T-helper 1 cell (primary cell): ENCODE measurements at places on chromosomes 5 and 9.
A peak's percentile ranks its signal among the peaks of the same experiment; 100 is the strongest.

DNA sequence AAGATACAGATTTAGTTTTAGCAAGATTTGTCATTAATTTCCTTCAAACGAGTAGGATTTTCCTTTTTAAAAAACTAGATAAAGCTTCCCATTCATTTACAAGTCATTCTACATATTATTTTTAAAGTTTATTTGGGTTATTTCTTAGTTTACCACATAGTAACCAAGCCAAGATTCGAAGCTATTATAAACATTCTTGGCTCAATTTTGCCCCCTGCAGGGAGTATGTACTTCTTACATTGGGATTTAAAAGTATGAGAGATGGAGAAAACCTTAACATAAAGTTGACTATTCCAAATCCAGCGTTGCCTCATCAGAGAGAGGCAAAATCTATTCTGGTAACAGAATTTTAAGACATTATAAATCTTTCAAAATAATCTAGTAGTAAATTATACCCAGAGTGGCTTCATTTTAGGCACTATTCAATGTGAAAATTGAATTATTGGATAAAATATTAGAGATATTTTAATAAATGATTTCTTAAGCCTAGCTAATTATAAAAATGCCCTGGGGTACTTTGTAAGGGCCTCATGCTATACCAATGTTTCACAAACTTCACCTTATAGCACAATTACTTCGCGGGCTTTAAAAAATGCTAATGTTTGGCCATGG, 39.1 kb downstream of the FBN2 start:
- DNase-seq, result no peak

GRCh38 chr9:82720515-82720914, 342.4 kb downstream of the RASEF start:
- DNase-seq, result no peak

DNA sequence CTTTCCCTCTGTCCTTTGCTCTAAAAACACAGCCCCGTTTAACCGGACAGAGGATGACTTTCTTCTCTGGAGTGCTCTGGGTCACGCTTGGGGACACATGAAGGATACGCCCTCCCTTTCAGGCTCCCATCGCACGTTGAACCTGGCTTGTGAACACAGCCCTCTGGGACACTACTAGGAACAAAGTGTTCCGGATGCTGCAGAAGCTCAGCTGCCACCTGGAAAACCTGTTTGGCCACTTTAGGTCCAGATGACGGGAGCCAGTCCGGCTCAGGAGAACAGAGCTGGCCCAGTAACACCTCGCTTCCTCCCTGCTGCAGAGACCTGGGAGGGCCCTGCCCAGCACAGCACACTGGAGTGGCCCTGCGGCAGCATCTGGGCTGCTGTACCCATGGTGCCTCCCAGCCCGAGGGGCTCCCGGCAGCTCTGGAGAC, 60.1 kb downstream of the GADD45G start:
- no peak for DNase-seq

- no peak for DNase-seq
Observed at GRCh38 chr5:53972314-53972713, 338.1 kb downstream of the ARL15 start.

- no peak for DNase-seq
Observed at GRCh38 chr9:137516144-137516917, 33.9 kb downstream of the PNPLA7 start.

DNA sequence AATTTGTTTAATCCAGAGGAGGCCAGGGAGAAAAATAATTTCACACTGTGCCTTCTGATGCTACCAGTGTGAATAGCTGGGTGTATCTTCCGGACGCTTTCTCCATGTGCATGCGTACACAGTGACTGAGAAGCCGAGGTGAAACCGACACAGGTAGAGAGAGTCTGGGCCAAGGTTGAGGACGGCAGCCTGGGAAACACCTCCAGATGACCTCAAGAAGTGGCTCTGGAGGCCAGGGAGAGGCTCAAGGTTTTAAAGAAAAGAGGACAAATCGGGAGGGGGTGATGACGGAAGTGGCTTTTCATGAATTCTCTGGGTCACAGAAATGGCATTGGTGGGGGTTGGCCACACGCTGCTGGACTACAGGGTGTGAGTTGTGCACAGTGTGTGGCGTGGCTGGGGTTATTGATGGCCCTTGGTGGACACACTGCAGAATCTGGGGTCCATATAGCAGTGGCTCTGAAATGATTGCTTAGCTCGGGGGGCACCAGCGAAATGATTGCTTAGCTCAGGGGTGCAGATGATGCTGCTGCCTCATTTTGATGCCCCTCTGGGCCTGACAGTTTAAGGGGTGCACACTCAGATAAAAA, 34.1 kb upstream of the LRRC14B start:
- no peak for DNase-seq

GRCh38 chr5:111231119-111231518, 6.9 kb downstream of the CAMK4 start:
- DNase-seq, result no peak

- no peak for DNase-seq
Observed at GRCh38 chr5:135400866-135401265, 1.8 kb upstream of the MACROH2A1 start.

DNA sequence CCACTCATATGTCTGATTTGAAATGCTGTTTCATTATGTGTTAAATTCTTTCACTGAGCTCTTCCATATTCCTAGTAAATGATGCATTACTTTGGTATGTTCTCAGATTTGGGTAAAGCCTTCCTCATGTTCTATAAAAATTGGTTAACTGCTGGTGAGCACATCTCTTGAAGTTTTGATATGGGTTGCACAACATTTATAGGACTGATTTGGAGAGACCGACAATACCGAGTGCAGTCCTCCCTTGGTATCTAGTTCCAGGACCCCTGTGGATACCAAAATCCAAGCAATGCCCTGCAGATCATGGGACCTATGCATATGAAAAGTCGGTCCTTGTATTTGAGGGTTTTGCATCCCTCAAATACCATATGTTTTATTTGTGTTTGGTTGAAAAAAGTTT, 37.8 kb downstream of the WDR36 start:
- no peak for DNase-seq

- DNase-seq, result no peak
Observed at GRCh38 chr5:114448481-114448880, 86.6 kb downstream of the KCNN2 start.

GRCh38 chr5:141492168-141492885, 3.4 kb downstream of the PCDHGC5 start:
- DNase-seq, result no peak

- DNase-seq, result no peak
Observed at GRCh38 chr9:84755380-84755779, 85.9 kb downstream of the NTRK2 start.

GRCh38 chr9:131835151-131835910, 95.5 kb upstream of the RAPGEF1 start:
- DNase-seq, result no peak

GRCh38 chr9:33438926-33439680, 8.3 kb downstream of the AQP3 start:
- no peak for DNase-seq

- no peak for DNase-seq
Observed at GRCh38 chr5:154534457-154535050, 56.5 kb upstream of the HAND1 start.

- DNase-seq, result no peak
Observed at GRCh38 chr5:11894992-11895391, 9.3 kb downstream of the CTNND2 start.

DNA sequence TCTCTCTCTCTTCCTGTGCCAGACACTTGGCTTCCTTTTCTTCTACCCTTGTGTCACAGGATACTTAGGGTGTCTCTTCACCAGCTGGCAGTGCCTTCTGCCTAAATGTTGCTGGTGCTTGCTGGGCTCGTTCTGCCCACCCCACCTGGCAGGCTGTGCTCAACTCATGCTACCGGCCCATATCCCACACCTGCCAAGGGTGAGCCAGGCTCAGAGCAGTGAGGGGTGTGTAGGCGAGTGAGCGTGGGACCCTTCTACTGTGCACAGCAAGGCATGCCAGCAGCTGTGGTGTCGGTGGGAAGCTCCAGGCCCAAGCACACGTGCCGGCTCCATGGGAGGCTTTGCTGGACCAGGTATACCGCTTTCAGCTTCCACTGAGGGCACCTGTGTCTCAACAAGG, 1626.7 kb upstream of the ACO1 start:
- DNase-seq, result no peak

- no peak for DNase-seq
Observed at GRCh38 chr5:37506722-37507121, 127.6 kb downstream of the WDR70 start.

GRCh38 chr9:73869264-73869663, 627.9 kb upstream of the RORB start:
- DNase-seq, result no peak

- DNase-seq, result no peak
Observed at GRCh38 chr5:39231705-39232525, 12.6 kb upstream of the FYB1 start.

DNA sequence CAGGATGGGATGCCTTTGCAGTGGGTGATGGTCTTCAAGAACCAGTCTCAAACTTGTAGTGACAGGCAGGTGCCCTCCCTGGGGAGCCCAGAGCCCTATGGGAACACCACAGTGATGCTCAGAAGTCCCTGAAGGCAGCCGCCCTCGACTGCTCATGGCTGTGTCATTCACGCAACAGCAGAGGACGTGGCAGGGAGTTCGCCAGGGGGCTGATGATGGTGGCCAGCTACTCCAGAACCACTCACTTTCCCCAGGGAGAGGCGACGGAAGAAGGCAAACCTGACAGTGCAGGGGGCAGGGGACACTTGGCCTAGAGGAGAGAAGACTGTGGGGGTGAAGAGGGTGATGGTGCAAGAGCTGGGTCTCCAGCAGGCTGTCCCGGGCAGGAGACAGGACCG, 4.0 kb downstream of the IL13 start:
- DNase-seq, result no peak

DNA sequence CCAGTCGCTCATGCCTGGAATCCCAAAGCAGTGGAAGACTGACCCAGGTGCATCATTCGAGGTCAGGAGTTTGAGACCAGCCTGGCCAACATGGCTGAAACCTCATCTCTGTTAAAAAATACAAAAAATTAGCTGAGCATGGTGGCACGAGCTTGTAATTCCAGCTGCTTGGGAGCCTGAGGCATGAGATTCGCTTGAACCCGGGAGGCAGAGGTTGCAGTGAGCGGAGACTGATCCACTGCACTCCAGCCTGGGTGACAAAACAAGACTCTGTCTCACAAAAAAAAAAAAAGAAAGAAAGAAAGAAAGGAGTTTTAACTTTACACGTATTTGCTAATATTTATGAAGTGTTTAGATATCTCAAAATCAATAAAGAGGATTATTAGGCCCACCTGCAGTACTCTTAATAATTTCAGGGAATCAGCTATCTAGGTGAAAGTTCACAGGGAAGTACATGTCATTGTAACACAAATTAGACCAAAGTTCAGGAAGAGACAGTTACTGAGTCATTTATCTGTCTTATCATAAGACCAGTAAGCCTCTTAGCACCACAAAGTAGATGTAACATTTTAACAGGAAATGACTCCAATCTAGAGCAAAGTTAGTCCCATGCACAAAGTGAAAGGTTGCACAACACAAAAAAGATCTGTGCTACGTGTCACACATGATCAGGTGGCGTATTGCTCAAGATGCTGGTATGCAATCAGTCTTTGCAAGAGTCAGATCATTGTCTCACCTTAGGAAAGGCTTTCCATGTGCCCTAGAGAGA, 34.1 kb upstream of the PLIN2 start:
- peak; percentile 3 for DNase-seq

DNA sequence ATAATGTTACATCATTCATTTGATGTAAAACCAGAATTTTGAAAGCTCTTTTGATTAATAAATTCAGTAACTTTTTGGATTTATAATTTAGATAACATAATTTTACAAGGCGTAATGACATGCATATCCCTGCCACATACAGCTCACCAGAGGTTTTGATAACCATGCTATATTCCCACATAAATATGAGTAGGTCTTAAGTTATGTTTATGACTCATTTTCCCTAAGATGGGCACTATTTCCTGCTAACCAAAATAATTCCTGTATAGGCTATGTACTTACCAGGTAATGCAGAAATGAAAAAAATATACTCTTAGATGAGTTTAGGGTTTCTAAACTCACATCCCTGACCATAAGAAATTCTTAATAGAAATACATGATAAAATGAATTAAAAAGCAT, 93.9 kb upstream of the EDIL3 start:
- no peak for DNase-seq

DNA sequence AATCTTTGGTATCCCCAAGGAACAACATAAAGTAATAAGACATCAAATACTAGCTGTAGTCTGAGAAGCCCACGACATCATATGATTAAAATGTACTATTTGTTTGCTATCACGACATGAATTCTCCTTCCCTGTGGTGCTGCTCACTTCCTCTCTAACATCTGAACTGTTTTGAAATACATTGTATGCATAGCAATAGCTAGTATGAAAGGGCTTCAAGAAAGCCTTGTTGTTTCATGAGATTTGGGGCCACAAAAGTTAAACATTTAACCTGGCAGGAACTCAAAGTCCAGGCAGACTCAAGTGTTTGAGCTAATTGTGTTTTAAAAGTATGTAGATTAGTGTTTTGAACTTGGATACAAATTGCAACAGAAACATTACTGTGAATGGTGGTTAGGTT, 237.4 kb upstream of the PTGER4 start:
- DNase-seq, result no peak
